ENCODE measurements at places on chromosomes 4 and X.

- DNase-seq: no peak
Observed at GRCh38 chr4:3376266-3376665, 65.5 kb upstream of the HGFAC start.

- DNase-seq: no peak
Observed at GRCh38 chr4:184395971-184396391, 78.4 kb downstream of the IRF2 start.

DNA sequence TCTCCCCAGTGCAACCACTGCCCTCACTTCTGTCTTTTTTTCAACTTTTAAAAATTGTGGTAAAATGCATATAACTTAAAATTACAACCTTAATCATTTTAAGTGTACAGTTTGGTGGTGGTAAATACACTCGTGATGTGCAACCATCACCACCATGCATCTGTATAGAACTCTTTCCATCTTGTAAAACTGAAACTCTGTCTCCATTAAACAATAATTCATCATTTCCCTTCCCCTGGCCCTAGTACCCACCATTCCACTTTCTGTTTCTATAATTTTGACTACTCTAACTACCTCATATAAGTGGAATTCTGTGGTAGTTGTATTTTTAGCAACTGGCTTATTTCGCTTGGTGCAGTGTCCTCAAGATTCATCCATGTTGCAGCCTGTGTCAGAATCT, 6.8 kb upstream of the CTBP1 start:
- no peak for DNase-seq

DNA sequence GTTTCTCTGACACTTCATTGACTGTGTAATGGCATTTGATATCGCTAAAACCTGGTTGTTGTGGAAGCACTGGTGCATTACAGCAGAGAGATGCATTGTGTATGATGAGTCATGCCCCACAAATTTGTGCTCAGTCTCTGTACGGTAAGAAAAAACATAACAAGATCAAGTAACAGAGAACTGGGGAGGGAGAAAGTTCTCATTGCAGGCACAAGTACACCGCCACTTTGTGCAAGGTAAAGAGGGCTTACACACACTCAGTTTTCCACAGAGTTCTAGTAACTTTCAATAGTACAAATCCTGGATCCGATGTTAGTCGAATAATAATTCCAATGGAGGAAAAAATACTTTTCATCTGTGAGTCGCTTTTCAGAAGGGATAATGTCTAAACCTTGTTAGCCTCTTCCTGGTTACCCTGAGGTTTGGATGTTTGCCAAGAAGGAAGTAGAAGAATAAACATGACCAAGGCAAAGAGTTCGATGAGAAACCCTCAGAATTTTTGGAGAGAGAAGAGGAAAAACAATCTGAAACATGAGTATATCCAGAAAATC, 512.5 kb upstream of the SLIT2 start:
- no peak for DNase-seq

- DNase-seq: no peak
Observed at GRCh38 chr4:108107729-108108382, 60.9 kb downstream of the LEF1 start.

GRCh38 chr4:86443495-86443894, 83.6 kb upstream of the MAPK10 start:
- no peak for DNase-seq

- DNase-seq: no peak
Observed at GRCh38 chr4:188821500-188821899, 682.3 kb downstream of the TRIML1 start.

GRCh38 chr4:121953860-121954259, 2.0 kb upstream of the TRPC3 start:
- no peak for DNase-seq

DNA sequence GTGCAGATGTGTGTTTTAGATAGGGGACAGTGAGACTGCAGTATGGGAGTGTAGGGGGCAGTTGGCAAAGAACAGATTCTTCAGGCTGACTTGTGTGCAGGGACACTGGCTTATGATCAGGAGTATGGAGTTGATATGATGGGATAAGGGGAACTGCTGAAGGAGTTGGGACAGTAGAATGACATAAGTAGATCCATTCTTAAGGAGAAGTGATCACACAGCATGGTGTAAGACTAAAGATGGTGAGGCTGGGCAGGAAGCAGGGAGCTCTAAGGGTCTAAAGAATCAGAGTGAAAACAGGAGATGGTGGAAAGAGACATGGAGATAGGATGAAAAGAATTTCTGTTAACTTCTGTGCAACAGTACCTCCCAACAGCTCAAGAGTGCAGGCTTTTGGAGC, 70.7 kb downstream of the REELD1 start:
- no peak for DNase-seq

Data from CD14-positive monocyte (primary cell).